ENCODE measurements at places on chromosomes 12 and 14.

DNA sequence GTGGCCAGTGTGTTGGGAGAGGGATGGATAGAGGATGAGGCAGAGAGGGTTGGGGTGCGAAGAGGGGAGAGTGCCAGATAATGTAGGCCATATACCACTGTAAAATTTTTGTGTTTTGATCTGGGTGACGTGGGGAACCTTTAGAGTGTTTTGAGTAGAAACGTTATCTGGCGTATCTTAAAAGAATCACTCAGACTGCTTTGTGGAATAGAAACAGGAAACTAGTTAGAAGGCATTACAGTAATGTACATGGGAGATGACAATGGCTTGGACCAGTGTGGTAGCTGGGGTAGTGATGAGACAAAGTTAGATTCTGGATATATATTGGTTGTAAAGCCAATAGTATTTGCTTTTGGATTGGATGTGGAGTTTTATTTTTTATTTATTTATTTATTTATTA, 20.6 kb downstream of the ATF1 start:
- DNase-seq: peak; percentile 39

GRCh38 chr12:19382111-19382526, 57.2 kb upstream of the AEBP2 start:
- DNase-seq: peak; percentile 79

DNA sequence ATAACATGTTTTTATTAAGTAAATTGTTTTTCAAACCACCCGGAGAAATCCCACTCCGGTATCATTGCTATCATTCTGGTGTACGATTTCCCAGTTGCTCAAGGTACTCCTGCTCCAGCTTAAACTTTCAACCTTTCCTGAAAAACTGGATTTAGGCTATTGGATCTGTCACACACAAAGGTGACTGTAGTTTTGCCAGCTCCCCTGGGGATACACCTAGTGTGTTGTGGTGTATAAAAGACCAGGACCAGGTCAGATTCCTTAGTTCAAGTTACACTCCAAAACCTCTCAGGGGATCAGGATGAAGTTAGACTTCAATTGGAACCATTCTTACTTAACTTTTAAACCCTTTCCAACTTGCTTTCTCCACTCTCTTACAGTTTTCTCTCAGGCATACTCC, 303.9 kb downstream of the NOVA1 start:
- DNase-seq: no peak

DNA sequence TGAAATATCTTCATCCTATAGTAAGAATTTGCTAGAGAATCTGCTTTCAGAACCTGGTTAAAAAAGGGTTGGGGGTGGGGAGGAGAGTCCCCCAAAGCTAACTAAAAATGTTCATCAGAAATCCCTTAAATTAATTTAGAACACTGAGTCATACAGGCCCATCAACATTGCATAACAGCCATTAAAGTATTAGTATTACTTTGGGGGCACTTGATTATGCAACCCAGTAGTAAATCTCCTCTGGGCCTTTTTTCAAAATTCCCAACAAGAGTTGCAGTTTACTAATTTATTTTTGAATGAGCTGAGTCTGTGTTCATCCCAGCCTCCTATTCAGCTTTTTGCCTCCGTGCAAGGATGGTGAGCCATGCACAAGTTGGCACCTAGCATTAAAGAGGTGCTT, 8.8 kb upstream of the SLC24A4 start:
- DNase-seq: no peak

DNA sequence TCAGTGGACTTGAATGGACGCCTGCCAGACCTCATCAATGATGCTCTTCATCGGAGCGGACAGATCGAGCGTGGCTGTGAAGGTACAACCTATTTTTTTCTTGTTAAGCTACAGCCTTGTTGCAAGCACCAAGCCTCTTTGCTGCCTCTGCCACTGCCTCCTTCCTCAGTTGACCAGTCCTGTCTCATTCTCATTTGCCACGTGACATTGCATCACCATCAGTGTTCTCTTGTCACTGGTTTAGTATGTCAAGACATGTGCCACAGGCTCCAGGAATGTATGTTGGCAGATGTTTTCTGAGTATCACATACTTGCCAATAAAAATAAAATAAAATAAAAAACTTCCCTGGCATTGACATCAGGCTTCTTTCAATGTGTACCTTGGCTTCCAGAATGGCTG, 798.1 kb downstream of the NRXN3 start:
- no peak for DNase-seq

- no peak for DNase-seq
Observed at GRCh38 chr14:92926931-92927330, 4.0 kb downstream of the CHGA start.

- no peak for DNase-seq
Observed at GRCh38 chr12:10759657-10760056, 36.5 kb upstream of the YBX3 start.

DNA sequence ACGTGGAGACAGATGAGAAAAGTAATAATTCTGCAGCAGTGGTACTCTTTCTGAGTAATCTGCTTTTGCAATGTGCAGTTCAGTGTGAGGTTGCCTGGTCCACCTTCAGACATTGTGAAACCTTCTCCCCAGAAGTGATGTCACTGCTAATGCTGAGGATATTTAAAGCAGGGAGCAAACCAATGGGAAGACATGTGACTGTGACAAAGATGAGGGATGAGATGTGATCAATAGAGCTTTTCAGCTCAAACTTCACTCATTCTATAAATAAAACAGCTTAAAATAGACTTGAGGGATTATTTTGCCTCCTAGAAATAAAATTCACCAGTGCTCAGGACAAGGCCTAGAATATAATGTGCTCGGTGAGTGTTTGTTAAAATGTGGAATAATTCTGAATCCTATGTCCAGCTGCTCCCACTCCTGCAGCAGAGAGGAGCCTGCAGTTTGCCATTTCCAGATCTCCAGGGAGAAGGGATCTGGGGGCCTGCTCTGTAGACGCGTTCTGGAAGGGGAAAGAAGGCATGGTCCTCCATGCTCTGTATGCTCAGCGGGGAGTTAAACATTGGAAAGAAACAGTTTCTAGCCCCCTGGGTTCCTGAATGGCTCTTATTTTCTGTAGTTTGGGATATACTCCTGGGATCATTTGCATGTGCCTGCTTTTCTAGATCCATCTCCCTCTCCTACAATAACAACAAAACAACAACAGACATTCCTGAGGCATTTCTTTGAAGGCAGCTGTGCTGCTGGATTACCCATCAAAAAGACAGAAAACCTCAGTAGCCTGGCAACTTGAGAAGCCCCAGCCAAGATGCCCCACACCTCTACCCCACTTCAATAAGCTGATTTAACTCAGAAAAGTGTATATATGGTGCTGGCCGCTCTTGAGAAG, 8.9 kb downstream of the SLC7A8 start:
- DNase-seq: no peak
